ENCODE measurements at places on chromosomes 7 and 10. TPM values are rescaled to one million over a fixed set of nuclear protein-coding genes. Genes with fewer than 3 reads are reported as not detected.

The C1GALT1 gene
- total RNA-seq: 26.1 TPM

GRCh38 chr7:151141311-151141854 lies 26.1 kb downstream of the GBX1 start:
- no peak for DNase-seq

DNA sequence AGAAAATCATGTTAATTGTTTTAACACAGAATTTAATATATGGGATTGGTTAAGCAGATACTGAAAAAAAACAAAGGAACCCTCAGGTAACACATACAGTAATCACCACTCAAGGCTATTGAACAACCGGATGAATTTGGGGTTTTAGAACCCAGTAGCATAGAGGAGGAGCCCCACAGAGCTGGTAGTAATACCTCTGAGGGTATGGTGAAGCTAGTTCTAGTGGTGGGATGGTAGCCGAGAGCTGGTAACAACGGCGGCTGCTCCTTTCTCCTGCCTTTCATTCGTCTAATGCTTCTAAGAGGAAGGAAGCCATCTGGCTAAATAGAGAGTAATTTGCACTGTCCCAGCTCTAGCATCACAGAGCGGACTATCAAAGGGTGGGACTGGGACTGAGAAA lies 52.2 kb downstream of the WAC start:
- no peak for DNase-seq

DNA sequence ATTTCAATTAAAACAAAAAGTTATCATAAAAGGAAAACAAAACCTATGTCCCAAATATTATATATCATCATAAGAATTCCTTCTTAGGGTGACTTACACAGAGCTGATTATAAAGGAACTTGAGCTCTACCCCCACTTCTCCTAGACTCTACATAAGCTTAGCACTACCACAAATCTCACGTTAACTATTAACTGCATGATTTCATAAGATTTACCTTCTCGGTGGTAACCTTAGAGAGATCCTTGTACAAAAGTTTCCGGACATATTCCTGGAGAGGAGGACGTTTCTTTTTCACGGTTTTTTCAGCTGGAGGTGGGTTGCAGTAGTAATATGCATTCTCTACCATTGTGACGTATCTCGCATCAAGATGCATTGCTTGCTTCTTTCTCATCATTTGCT lies 83.7 kb downstream of the UPF2 start:
- no peak for DNase-seq

DNA sequence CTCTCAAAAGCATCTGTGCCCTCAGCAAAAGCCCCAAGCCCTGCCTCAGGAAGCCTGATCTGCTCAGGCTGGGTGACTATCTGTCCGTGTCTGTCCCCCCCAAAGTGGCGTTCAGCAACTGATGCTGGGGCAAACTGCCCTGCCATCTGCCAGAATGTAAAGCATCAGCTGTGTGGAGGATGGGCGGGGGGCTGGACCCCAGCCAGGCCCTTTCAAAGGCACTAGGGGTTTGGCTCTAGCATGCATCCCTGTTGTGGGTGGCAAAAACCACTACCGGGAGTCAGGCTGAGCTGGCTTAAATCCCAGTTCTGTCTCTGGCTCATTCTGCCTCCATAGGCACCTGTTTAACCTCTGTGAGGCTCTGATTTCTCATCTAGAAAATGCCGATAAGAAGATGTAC lies 35.5 kb downstream of the GPRIN2 start:
- DNase-seq: peak; percentile 78

The WEE2 gene
- total RNA-seq: not detected

The PIK3AP1 gene
- total RNA-seq: 14.5 TPM
